NCI-H82 (cell line): ENCODE measurements at places on chromosomes 11 and 22.

- DNase-seq: no peak
Measured at GRCh38 chr22:47411006-47411405, 648.6 kb downstream of the TBC1D22A start.

DNA sequence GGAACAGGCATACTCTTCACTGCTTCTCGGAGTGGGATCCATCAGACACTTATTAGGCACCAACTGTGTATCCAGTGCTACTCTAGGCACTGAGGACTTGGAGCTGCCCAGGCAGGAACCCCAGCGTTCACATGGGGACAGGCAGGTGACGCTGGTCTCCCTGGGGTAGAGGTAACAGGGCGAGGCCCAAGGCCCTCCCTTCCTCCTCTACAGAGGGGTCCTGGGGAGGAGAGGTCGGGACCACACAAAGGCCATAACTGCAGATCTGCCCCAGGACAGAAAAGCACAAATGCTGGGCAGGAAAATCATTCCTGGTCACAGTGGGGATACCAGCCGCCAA is 262.2 kb downstream of the BRD1 start:
- no peak for DNase-seq

GRCh38 chr22:43396934-43397457 is 14.8 kb upstream of the MPPED1 start:
- no peak for DNase-seq

GRCh38 chr11:118662401-118663271 is 16.8 kb downstream of the TREH start:
- DNase-seq: no peak

DNA sequence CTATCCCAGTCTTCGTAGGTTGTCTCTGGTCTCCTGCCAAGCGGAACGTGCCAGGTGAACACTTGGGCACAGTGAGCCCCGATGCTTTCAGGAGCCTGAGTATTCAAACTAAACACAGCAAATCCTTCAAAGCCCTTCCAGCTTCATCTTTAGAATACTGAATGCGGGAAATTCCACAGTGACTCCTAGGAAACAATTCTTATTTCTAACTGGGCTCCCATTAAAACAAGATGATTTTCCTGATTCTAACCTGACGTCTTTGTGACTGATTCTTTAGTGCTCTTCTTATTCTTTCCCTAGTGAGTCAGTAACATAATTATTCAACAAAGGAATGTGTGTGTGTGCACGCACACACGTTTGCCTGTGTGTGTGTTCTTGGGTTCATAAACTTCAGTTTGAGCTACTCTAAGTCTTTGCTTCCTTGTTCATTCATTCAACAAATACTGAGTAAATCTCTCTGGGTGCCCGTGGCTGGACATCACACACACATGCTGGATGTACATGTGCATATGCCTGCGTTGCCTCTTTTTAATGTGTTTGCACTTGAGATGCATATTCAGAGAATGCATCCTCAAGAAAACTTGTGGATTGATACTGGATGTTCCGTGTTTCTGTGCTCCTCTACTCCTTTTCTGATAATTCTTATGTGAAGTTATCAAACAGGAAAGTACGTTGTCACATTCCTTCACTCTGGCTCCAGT is 134.5 kb downstream of the WNT7B start:
- no peak for DNase-seq

GRCh38 chr11:17591293-17591692 is 44.2 kb downstream of the OTOG start:
- no peak for DNase-seq
